ENCODE measurements at places on chromosomes 2 and 18.

GRCh38 chr2:141806090-141806489 is 324.7 kb downstream of the LRP1B start:
- no peak for DNase-seq

- no peak for DNase-seq
Observed at GRCh38 chr2:241228860-241229516, 40.5 kb downstream of the ANO7 start.

- no peak for DNase-seq
Observed at GRCh38 chr18:6638447-6638846, 91.1 kb upstream of the ARHGAP28 start.

- DNase-seq: no peak
Observed at GRCh38 chr2:235087832-235088495, 136.1 kb downstream of the SH3BP4 start.

GRCh38 chr2:238855299-238855698 is 7.4 kb downstream of the TWIST2 start:
- no peak for DNase-seq

GRCh38 chr2:235050980-235051351 is 99.1 kb downstream of the SH3BP4 start:
- DNase-seq: no peak

GRCh38 chr2:141029428-141030078 is 1101.3 kb downstream of the LRP1B start:
- DNase-seq: no peak

GRCh38 chr18:57210107-57210715 is 63.3 kb downstream of the BOD1L2 start:
- no peak for DNase-seq

DNA sequence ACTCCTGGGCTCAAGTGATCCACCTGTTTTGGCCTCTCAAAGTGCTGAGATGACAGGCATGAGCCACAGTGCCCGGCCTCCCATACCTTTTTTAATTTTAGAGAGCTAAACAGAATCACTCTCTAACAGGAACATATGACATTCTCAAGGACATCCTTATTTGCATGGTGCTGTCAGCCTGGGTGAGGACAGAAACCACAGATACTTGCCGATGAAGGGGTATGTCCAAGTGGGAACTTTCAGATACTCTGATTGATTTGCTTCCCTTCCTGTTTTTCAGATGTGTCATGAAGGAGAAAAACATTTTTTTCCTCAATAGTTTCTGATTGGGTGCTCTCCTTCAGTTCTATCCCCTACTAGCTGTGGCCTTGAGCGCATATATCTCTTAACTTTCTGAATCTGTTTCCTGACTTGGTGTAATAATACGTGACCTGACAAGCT is 49.6 kb downstream of the MYO3B start:
- DNase-seq: no peak

- no peak for DNase-seq
Observed at GRCh38 chr2:11377928-11378545, 33.6 kb upstream of the ROCK2 start.

DNA sequence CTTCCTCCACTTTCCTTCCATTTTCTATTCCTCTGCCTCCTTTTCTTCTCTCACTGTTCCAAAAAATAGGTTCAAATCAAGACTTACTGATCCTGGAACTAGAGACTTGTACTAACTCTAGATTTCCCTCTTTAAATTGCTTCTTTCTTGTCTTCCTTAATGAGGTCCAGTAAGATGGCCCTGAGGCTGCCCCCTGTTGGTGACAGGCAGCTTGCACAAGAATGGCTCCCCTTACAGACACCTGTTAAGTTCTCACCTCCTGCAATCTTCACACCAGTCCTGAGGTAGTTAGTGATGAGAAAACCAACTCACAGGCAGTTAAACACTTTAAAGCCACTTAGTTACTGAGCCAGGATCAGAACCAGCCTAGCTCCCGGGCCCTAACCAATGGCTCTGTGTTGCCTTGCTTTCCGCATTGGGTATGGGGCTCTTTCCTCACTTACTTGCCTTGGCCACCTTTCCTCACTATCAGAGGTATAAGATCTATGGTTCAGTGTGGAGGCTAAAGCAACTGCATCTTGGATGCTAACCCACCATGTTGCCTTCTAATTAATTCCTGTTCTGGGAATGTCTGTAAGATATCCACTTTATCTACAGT is 130.6 kb downstream of the AKAIN1 start:
- no peak for DNase-seq

- no peak for DNase-seq
Observed at GRCh38 chr2:43169099-43169945, 57.1 kb downstream of the ZFP36L2 start.

GRCh38 chr18:10379522-10379921 is 74.9 kb upstream of the APCDD1 start:
- DNase-seq: no peak

DNA sequence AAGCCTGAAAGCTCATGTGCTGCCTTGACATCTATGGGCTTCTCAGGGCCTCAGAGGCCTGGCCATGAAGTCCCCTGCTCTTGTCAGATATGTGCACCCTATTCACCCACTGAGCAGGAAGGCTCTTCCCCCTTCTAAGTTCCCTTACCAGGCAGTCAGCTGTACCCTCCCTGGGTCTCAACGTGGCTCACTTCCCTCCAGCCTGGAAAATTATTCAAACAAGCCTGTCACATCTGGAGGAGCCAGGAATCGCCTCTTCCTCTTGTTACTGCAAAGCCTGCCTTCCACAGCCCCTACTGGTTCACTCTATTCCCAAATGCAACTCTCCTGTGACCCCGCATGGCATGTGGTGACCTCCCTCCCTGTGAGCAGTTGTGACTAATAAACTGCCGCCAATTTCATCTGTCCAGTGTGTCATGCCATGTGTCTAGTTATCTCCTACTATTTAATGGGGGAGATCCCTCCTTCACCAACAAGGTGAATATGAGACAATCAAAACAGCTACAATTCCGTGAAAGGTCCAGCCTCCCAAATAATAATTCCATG is 8.4 kb upstream of the SERPINB8 start:
- DNase-seq: no peak

DNA sequence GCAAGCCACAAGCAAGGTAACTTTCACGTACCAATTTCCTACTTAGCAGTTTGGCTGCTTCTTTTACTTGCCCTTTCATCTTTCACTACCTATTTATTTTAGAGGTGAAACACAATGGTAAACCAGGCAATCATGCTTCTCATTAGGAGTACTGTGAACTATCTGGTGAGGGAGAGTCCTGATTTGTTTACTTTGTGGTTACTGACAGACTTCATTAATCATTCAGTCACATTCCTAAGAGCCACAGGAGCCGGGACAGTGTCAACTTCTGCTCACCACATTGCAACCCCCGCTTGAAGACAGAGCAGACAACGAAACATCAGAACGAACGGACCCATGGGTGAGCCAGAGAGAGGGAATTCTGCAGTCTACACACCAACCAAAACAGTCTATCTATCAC is 28.8 kb downstream of the TUBB6 start:
- DNase-seq: no peak

DNA sequence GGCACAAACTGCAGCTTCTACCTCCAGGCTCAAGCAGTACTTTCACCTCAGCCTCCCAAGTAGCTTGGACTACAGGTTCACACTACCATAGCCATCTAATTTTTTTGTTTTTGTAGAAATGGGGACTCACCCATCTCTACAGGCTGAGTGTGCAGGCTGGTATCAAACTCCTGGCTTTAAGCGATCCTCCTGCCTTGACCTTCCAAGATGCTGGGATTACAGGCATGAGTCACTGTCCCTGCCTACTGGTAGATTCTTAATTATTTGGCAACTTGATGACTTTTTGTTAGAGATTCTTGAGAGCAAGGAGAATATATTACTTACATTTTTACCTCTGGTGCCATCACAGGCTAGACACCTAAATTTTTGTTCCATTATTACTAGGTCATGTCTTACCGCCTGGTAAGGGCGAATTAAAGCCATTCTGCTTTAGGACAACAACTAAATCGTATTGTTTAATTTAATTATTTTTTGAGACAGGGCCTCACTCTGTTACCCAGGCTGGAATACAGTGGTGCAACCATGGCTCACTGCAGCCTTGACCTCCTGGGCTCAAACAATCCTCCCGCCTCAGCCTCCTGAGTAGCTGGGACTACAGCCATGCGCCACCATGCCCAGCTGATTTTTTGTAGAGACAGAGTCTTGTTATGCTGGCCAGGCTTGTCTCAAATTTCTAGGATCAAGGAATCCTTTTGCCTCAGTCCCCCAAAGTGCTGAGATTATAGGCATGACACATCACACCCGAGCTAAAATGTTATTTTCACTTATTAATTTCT is 15.7 kb downstream of the DYNC1I2 start:
- DNase-seq: no peak

- DNase-seq: no peak
Observed at GRCh38 chr18:9094307-9095226, 7.9 kb upstream of the NDUFV2 start.

DNA sequence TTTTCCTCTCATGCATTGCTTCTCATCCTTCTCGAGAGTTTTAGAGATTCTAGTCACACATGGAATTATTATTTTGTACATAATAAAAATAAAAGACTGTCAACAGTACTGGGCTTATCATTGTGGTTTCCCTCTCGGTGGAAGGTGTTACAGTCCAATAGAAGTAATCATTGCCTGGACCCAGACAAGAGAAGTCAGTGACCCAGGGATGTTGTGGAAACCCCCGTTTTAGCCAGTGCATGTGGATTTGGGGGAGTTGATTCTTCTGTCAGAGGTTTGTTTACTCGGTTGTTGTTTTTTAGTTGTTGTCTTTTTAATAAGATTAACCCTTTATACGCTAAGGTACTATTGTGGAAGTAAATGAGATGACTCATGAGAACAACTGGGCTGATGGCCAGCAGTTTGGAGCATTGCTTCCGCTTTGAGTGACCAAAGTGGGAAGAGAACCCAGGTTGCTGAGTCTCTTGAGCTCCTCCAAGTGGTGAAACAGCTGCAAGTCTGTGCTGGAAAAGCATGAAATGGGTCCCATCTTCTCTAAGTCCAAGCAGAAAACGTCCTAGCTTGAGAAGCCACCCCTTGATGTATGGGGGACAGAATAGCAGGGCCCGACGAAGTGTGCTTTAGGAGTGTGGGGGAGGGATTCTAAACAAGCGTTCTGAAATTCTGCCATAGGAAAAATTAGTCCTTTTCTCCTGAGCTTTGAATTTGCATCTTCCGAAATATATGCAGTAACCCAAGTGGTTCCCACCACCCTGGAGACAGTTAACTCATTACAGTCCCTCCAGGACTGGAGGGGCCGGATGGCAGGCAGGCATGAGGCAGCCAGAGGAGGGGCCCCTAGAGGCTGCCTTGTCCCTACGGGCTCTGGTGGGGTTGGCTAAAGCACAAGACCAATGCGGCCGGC is 61.8 kb upstream of the GPR45 start:
- DNase-seq: no peak

GRCh38 chr18:21327101-21327500 is 85.1 kb downstream of the GREB1L start:
- DNase-seq: no peak

- DNase-seq: no peak
Observed at GRCh38 chr2:76280686-76281085, 570.0 kb upstream of the GCFC2 start.

- DNase-seq: no peak
Observed at GRCh38 chr2:219058541-219059374, 2.0 kb downstream of the IHH start.

GRCh38 chr2:27408601-27409320 is 630 bp downstream of the PPM1G start:
- DNase-seq: peak; percentile 22

DNA sequence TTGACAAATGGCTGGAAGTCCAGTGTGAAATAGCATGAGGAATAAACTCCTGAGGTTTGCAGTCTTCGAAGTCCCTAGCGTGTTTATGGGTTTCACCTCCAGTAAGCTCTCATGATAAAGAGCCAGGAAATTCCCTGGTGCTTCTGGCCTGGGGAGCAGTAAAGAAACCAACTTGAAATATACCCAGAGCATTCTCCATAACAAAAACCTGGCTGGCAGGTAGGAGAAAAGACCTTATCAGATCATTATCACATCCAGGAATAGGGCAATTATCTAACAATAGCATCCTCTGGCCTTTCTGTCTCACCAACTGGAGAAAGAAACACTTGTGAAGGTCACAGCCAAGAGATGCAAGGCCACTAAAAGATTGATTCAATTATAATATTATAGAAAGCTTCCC is 513.6 kb upstream of the LRRTM4 start:
- no peak for DNase-seq

DNA sequence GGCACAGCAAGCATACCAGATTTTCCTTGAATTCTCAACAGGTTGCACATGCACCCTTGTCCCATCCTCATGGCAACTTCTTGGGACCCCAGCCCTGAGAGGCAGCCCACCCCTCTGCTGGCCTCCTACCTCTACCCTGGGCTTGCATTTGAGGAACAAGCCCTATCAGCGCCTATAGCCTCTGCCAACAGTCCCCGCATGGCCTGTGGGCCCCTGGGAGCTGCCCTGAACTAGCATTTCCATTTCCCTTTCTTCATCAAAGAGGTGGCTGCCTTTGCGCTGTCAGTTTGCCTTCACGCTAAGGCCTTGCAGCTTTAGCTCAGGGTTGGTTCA is 5.4 kb upstream of the ZAP70 start:
- DNase-seq: no peak

GRCh38 chr2:193837111-193837738 is 1642.5 kb upstream of the TMEFF2 start:
- no peak for DNase-seq

DNA sequence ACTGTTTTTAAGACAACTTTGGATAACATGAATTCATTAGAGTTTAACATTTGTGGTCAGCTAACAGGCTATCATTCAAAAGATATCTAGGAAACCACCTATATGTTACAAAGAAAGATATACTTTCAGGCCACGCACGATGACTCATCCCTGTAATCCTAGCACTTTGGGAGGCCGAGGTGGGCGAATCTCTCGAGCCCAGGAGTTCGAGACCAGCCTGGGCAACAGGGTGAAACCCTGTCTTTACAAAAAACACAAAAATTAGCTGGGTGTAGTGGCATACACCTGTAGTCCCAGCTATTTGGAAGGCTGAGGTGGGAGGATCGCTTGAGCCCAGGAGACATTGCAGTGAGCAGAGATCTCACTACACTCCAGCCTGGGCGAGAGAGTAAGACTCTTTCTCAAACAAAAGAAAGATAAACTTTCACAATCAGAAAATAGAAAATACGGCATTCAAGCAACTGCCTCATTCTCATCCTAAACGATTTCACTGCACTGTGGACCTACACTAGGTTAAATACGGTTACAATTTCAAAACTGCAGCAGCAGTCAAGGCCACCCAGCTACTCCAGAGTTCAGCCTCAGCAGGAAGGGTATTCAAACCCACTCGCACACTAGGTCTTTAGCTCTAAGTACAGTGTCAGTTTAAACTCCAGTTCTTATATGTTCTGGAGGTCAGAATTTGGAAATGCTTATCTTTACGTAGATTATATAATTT is 250.0 kb upstream of the SLC39A10 start:
- no peak for DNase-seq

- DNase-seq: no peak
Observed at GRCh38 chr18:42025491-42025890, 70.5 kb downstream of the PIK3C3 start.
